Activated CD4-positive, alpha-beta T cell treated with anti-CD3 and anti-CD28 coated beads, Interleukin-2, Interleukin-6, amounts not matched to agents 100 ng/mL and 50 ng/mL, durations not matched to agents 16 hours and 8 hours (primary cell): ENCODE measurements at places on chromosomes 3 and 15.

- peak; percentile 42 for DNase-seq
Observed at GRCh38 chr3:10196389-10197052, 31.8 kb downstream of the IRAK2 start.

GRCh38 chr15:88080616-88081015, 175.9 kb downstream of the NTRK3 start:
- DNase-seq: no peak

DNA sequence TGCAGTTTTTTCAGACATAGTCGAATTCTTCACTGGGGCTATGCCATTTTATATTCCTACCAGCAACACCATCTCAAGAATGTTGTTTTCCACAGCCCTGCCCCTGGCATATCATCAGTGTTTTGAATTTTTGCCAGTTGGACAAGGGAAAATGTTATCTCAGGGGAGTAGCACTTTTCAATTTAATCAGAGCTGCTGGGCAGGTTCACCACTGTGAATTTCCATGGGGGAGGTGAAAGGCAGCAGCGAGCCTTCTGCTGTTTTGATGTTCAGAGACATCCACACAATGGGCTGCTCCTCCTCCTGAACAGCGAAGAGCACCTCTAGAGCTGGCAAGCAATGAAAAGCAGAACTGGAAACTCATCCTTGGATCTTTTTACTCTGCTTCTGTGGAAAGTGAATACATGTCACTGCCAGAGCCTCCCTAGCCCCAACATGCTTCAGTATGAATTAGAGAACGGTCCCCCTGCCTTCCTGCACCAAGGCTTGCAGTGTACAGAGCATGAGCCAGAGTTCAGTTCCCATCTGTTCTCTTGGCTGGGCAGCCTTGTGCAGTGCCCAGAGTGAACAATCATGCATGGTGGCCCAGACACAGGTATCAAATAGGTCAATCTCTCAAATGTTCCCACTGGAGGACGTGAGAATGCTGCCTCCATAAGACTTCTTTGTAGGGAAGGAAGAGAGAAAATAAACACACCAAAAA, 56.1 kb upstream of the RAD18 start:
- DNase-seq: no peak

GRCh38 chr3:169618894-169619792, 44.4 kb downstream of the MECOM start:
- no peak for DNase-seq

DNA sequence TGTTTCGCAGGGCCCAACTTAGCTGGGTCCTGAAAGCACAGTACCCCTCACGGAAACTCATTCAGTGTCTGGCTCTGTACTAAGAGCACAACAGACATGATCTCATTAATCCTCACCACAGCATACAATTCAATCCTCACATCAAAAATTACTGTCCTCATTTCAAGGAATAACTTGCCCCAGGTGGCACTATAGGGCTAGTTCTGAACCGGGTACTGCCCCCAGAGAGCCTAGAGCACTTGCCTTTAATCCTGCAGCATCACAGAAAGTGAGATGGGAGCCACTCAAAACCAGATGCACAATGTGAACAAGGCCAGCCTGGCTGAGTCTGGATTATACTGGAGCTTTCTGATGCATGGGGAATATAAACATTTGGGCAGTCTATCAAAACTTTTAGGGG, 122.6 kb downstream of the OSBPL10 start:
- no peak for DNase-seq
